IMR-90 (cell line): ENCODE measurements at places on chromosomes 6 and 20. TPM values are rescaled to one million over a fixed set of nuclear protein-coding genes. Genes with fewer than 3 reads are reported as not detected.
A peak's percentile ranks its signal among the peaks of the same experiment; 100 is the strongest.

Gene SCRT2
- total RNA-seq: not detected in 2 replicates

DNA sequence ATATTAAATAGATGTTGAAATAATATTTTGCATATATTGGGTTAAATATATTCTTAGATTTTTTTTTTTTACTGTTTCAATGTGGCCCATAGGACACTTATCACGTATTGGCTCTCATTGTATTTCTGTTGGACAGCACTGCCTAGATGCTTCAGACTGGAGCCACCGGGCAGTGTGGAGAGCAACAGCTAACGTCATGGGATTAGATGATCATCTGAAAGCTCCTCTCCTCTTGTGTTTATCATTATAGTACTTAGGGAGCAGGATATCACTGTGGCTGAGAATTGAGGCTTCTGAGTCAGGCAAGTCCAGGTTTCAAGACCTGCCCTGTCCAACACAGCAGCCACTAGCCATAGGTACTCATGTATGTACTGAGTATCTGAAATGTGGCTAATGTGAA is 87.4 kb downstream of the ZHX3 start:
- DNase-seq: no peak

- DNase-seq: peak; percentile 31
These were observed 31.8 kb downstream of the PSMF1 start for GRCh38 chr20:1150218-1150617.

GRCh38 chr6:139894271-139894670 is 519.8 kb upstream of the CITED2 start:
- no peak for DNase-seq

DNA sequence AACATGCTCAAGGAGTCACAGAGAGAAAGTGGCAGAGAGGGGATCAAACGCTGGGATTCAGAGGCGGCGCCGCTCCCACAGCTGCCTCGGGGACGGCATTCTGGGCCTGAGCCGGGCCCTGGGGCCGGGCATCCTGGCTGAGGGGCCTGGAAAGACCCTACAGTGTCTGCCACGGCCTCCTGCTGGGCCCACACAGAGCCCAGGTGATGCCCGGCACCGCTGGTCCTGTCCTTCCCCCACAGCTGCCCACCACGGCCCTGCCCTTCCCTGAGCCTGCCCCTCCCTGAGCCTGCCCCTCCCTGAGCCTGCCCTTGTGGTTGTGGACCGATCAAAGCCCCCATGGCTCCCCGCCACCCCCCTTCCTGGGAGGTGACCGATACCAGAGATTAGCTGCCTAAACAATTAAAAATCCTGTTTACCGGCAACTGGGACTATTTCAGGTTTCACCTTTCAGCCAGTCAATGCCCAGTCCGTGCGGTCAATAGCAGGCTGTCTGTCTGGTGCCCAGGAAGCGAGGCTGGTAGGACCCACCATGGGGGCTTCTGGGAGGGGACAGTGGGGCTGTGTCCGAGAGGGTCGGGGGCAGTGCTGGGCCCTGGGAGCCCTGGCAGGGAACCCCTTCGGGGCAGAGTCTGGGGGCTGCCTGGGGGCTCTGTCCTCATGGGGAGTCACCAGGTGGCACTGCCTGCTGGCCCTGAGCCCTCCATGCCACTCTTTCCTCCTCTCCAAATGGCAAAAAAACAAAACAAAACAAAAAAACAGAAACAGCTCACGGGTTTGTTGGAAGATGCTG is 55.4 kb upstream of the GATA5 start:
- DNase-seq: no peak

DNA sequence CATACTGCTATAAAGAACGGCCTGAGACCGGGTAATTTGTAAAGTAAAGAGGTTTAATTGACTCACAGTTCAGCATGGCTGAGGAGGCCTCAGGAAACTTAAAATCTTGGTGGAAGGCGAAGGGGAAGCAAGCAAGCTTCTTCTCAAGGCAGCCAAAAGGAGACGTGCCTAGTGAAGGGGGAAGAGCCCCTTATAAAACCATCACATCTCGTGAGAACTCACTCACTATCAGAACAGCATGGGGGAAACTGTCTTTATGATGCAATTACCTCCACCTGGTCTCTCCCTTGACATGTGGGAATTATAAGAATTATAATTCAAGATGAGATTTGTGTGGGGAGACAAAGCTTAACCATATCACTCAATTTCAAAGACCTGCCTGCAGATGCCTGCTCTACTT is 447.0 kb downstream of the EYS start:
- DNase-seq: no peak

- DNase-seq: no peak
These were observed 691.6 kb upstream of the IMPG1 start for GRCh38 chr6:76764057-76764456.
